ENCODE measurements at places on chromosomes 16 and 17.
A peak's percentile ranks its signal among the peaks of the same experiment; 100 is the strongest.

DNA sequence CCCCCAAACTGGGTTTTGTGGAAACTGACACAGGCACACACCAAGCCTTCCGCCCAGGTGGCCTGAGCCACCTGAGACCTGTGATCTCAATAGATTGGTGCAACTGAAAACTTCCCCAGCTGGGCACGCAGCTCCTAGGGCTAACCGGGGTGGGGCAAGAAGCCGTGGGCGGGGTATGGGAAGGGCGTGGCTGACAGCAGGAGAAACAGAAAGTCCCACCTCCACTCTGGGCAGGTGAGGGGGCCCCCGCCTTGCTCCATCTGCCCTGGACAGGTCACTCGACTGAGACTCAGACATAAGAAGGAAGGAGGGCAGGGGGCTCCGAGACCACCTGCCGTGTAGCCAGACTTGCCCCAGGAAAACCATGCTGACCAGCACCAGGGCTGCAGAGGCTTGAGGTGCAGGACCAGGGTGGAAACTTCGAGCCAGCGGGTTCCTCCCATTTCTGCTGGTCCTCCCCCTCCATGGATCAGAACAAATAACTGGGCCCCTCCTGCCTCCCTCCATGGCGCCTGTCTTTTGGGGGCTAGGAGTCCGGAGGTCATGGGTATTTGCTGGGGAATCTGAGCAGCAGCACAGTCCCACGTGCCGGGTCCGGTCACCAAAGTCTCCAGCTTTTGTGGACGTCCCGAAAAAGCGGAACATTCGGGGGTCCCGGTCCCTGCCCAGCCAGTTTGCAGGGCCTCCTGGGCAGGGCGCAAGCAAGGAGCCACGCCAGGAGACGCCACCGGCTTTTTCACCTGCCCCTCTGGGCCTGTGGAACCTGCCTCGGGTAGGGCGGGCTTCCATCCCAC is 1.3 kb downstream of the TIMP2 start:
- peak; percentile 24 for DNase-seq

- no peak for DNase-seq
These were observed 23.5 kb downstream of the NFE2L1 start for GRCh38 chr17:48071654-48072053.

DNA sequence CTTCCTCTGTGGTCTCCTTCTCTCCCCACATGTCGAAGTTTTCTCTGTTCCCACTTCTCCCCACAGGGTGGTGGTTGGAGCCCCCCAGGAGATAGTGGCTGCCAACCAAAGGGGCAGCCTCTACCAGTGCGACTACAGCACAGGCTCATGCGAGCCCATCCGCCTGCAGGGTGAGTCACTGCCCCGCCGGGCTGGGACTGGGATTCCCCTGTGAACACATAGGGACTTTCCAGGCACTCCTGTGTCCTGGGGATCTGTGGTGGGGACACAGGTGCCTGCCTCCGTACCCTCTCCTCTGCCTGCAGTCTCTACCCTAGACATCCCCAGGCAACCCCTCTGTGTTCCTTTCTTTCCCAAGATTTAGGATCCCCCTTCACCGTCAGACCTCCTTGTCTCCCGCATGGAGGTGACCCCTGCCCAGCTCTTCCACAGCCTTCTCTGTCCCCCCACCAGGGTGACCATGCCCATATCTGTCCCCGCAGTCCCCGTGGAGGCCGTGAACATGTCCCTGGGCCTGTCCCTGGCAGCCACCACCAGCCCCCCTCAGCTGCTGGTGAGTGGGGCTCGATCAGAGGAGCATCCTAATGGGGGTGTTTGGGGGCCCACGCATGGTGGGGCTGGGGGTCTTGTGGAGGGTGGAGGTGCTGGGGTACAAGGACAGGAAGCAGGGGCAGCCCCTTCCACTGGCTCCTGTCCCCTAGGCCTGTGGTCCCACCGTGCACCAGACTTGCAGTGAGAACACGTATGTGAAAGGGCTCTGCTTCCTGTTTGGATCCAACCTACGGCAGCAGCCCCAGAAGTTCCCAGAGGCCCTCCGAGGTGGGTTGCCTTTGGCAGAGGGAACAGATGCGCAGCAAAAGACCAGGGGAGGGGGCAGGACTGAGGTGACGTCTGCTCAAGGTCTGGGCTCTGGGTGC is 5.8 kb downstream of the ITGAM start:
- no peak for DNase-seq

- no peak for DNase-seq
These were observed 42.7 kb upstream of the METRNL start for GRCh38 chr17:83036666-83037065.

GRCh38 chr17:40800381-40800780 is 622 bp upstream of the KRT28 start:
- no peak for DNase-seq

DNA sequence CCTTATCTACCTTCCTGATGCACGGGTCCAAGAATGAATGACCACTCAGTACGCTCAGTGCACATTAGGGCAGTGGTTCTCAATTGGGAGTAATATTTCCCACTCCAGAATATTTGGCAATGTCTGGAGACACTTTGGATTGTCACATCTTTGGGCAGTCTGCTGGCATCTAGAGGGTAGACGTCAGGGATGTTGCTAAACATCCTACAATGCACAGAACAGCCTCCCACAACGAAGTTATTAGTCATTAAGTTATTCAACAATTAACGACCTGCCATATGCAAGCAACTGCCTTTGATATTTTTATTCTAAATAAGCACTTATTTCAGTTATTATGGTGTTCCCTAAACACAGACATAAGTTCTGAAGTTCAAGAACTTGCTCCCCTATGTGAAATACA is 669.3 kb downstream of the TOX3 start:
- DNase-seq: no peak

- DNase-seq: no peak
These were observed 786 bp upstream of the CACNA1G start for GRCh38 chr17:50559674-50560184.

DNA sequence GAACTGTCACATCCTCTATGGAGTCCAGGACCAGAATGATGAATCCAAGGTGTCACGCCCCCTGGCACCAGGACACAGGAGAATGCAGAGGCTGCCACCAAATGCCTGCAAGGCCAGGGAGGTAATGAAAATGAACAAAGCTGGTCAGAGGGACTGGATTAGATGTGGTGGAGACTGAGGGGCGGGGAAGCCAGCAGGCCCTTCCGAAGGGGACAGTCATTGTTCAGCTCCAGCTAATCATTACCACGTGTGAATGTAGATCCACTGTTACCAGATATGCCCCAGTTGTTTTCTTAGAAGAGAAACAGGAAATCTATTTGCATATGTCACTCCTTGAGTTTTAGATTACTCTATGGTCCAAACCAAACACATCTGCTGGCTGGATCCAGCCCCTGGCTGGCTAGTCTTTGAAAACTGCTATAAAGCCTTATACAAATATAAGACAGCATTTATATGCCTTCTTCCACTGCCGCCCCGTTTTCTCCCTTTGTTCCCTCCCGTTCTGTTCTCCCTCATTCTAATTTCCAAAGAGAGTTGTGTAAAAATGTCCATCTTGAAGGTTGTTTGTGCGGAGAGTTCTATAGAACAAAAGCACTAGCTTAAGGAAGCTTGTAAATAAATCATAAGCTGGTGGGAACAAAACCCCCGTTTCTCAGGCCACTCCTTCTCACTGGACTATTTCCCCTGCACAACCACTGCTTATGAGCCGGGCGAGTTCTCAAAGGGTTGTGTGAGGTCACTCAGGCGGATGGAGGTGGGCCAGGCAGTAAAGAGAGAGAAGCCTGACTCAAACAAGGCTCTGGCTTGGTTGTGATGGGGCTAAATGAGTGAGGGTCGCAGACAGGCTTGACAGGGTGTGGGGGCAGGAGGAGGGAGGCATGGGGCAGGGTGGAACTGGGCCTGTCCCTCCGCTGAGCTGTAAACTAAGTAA is 14.2 kb downstream of the CRYM start:
- no peak for DNase-seq

- no peak for DNase-seq
These were observed 723 bp downstream of the TMEM186 start for GRCh38 chr16:8796469-8797363.

GRCh38 chr17:52837492-52837891 is 679.0 kb upstream of the CA10 start:
- no peak for DNase-seq

DNA sequence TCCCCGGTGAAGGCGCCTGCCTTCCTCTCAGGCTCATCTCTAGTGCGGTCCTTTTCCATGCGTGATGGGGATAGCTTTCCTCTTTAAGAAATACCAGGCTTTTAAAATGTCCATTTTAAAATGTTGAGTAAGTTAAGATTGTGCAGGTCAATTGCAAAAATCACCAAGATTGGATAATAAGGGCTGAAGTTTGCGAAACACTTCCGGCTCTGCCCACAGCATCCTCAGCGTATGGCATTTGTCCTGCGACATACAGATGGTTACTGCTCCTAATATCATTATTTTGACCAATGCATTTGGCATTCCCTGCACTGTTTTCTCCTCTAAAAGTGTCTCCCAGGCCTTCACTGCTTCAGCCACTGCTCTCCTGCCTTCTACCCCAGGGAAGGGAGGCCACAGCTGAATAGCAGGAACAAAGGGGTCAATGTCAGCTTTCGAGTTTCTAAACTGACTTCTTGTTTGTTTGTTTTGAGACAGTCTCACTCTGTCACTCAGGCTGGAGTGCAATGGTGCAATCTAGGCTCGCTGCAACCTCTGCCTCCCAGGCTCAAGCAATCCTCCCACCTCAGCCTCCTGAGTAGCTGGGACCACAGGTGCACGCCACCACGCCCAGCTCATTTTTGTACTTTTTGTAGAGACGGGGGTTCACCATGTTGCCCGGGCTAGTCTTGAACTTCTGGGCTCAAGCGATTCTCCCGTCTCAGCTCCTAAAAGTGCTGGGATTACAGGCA is 91.9 kb downstream of the CRISPLD2 start:
- no peak for DNase-seq

- DNase-seq: no peak
These were observed 30.9 kb downstream of the ABCC1 start for GRCh38 chr16:15980329-15980728.

DNA sequence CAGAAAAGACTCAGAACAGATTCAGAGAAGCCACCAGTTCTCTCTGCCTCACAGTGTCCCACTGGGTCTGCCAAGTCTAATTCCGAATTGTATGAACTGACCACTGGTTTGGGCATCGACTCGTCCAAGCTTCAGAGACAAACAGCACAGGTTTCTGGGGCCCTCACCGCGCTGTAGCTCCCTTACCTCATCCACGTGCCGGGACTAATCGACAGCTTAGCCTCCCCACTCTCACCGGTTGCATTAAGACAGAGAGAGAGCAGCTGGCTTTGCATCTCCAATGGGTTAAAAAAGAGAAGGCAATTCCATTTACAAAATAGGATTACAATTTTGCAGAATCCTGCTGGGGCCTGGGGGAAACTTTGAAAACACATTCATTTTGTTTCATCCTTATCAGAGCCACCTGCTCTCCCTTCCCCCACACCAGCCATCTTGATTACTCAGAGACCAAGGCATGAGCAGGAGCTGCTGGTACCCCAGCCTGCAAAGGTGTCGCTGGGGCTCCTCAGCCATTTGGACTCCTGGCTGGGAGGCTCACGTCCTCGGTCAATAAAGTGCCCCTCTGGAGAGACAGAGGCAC is 95.3 kb upstream of the RPL38 start:
- no peak for DNase-seq

GRCh38 chr16:20318437-20318836 is 8.9 kb downstream of the GP2 start:
- DNase-seq: no peak

GRCh38 chr16:22070361-22071330 is 21.7 kb upstream of the VWA3A start:
- DNase-seq: no peak

- DNase-seq: no peak
These were observed 29.5 kb downstream of the NSMCE1 start for GRCh38 chr16:27239026-27239425.

DNA sequence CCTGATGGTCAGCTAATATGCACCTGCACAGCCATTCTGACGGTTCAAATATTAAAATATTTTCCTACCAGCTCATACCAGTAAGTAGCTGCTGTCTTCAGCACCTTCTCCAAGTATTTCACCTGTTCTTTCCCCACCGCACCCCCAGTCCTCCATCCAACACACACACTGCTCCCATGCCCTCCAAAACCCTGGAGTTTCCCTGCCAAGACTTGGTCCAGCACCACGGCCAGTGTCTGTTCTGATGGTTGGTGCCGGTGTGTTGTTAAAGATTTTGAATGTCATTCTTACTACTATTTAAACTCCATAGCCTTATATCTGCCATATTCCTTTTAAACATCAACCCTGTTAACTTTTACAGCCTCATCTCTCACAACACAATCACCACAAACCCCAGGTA is 142.4 kb downstream of the GSG1L start:
- no peak for DNase-seq

DNA sequence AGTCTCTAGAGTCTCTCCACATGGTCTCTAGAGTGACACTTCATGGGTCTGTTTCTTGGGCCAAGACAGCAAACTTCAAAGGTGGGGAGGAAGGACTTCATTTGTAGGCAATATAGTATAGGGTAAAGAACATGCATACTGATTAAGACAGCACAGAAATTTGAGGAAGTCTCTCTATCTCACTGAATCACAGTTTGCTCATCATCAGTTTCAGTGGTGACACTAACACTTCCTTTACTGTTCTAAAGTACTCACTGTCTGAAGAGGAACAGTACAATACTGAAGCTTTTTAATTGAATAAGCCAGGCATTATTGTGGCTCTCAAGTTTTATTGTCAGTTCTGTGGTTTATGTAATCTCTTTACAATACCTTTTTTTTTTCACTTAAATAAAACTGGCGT is 656.4 kb upstream of the CDH8 start:
- no peak for DNase-seq

DNA sequence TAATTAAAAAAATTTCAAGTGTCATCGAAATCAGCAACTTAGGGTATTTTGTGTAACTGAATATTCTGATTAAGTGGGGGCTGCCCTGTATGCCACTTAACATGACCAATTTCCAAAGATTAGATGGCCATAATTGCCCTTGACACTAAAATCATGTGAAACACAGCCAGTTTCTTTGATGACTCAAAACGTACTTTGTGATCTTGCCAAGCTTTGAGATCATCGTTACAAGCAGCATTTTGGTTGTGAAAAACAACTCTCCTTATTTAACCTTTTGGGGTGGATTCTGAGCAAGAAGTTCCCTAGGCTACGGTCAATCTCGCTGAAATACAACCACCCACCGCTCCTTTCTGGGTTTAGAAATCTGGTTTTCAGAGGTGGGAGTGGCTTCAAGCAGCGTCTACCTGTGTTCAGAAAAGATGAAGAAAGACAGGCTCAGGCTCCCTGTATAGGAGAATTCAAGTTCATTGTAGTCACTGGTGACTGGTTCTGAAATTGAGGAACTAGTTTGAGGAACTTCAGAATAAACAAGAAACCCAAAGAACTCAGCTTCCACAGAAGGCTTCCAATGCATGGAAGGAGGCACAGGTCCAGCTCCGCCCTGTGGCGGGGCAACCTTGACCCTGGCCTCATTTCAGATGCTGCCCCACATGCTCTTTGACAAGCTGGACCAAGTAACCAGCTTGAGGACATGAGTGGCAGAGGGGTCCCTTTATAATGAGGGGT is 9.4 kb downstream of the MAP3K14 start:
- DNase-seq: no peak

- DNase-seq: no peak
These were observed 126.6 kb downstream of the LAT start for GRCh38 chr16:29111421-29111820.
